NCI-H345 (cell line): ENCODE measurements at places on chromosomes 5 and 9.

GRCh38 chr9:13942695-13943094 is 371.2 kb downstream of the NFIB start:
- DNase-seq: no peak

DNA sequence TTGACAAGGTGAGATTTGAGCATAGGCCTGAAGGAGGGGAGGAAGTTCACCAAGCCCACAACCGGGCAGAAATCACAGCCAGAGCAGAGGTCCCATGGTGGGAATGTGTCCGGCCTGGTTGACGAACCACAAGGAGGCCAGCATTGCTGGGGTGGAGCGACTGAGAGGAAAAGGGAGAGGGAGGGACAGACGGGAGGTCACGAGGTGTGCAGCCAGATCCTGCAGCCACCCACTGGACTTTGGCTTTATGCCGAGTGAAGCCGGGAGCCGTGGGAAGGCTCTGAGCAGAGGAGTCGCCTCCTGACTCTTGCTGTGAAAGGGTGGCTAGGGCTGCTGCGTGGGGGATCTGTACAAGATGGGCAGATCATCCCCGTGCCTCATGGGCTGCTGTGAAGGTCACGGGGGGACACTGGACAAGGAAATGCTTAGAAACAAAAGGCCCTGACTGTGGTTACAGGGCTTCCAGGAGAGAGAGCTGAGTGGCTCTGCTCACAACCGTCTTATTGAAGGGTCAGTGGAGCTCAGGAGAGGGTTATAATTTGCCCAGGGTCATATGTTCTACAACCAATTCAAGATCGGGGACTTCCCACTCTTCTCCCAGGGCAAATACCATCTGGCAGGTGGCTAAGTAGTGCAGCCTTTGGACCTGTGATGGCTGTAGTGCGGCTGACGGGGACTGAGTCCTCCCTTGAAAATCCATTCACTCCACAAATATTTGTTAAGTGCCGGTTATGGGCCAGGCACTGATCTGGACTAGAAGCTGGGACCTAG is 15.6 kb upstream of the CD74 start:
- DNase-seq: no peak

GRCh38 chr5:38806775-38807258 is 39.0 kb upstream of the OSMR start:
- DNase-seq: no peak

DNA sequence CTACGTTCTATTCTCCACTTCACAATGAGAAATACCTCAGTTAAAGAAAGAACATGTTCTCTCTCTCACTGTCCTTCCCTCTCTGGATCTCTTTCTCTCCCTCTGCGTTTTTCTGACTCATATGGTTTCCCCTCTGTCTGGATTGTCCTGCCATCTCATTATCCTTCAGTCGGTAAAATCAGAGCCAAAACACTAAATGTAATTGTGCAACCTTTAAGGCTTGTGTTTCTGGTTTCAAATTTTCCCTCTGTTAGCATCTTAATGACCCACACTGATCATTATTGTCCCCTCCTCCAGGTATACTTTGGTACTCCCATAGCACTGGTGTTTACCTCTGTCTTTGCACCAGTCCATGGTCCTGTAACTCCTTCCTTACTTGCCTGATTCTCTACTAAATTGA is 509.4 kb upstream of the C9orf72 start:
- DNase-seq: no peak
